ENCODE measurements at places on chromosomes 16 and 17.

DNA sequence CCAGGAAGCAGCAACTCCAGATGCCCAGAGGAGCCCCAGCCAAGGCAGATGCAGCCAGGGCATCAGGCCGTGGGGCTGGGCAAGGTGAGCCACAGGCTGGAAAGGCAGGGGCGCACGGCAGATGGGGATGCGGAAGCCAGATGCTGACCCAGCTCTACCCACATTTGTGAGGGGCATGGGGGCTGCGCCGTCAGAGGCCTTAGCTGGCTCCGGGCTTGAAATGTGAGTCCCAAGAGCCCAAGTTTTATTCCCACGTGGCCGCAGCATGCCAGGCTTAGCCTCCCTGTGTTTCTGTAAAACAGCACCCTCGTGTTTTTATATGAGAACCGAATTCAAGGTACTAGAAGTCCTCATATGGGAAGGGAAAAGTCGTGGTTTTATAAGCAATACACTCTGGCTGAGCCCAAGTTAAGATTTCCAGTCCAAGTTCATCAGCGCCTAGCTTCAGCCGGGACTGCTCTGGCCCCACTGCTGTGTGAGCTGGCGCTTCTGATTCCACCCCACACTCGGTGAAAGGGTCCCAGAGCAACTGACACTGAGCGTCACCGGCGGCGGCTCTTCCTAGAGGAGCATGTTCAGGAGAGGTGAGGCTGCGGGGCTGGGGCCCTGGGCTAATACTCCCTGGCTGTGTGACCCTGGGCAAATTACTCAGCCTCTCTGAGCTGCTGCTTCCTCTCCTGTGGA is 6.7 kb upstream of the C16orf95 start:
- DNase-seq = no peak

DNA sequence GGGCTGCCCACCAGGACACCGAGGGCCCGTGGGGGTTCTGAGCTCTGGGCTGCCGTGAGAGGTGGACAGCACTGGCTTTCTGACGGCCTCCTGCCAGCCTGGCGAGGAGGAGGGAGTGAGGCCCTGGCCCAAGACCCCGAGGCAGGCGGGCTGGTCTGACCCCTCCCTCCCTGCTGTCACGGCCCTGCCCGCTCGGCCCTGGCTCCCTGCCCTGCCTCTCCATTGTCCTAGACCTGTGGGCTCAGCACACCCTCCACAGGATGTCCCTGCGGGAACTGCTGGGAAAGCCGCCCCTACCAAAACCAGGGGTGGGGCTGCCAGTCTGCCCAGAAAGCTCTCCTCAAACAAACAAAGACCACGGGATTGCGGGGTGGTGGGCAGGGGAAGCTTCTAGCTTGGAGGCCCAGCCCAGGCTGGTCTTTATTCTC is 20.7 kb downstream of the SPNS2 start:
- DNase-seq = no peak

- no peak for DNase-seq
These were observed 45.0 kb downstream of the SYNRG start for GRCh38 chr17:37564252-37564651.

GRCh38 chr17:39944393-39944711 is 16.8 kb downstream of the LRRC3C start:
- DNase-seq = no peak

DNA sequence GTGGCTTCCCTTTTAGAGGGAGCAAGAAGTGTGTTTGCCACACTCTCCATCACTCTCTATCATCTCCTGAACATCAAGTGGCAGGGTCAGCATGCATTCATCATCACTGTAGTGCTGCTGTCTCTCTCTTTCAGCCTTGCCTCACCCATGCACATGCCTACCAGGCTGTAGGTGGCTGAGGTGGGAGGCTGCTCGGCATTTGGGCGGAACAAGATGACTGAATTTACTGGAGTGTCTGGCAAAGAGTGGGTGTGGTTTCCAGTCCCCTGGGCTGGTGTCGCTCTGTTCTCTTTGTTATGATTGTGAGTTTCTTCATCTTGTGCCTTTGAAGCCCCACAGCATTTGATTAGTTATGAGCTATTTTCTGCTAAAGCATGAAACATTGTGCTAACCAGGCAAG is 541.9 kb upstream of the EEF2KMT start:
- no peak for DNase-seq

- no peak for DNase-seq
These were observed 25.5 kb upstream of the TBX4 start for GRCh38 chr17:61426482-61427304.

DNA sequence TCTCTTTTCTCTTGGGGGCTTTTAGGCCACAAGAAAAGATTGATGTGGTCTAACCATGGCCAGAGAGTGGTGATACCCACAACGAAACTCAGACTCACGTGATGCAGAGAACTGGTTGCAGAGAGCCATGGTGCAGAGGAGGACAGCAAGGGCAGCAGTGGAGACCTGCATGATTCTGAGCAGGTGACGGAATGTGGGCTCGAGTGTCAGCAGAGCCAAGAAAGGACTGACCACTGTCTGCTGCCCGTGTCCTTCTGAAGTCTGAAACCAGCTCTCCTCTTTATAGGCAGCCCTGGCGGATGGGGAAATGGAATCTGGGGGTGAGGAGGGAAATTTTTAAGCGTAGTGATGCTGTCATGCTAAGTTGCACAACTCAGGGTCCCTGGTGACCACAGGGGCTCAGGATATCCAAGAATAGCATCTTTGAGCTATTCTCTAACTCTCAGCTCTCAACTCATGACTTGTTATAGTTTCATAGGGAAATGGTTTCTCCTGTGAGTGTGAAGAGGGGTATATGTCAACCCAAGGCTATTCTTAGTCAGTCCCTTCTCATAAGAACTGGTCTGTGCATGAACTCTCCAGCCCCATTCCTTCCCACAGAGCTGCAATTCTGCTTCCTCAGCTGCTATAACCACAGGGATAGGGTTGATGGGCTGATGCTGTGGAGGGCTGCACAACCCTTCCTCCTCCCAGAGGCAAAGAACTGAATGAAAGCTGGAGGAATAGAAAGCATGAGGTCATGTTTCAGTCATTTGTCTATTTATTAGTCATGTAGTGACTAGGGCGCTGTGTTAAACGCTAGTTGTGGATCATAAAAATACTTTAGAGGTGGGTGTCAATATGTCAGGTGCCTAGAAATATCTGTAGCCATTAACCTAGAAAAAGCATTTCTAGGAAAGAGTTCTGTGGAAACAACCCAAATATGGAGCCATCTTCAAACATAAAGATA is at the start of gene CCL3:
TSS of gene CCL3 (minus strand) at position 256 of the 949 bp plus-strand sequence. CDS start at position 171, 85 bp downstream.
- no peak for DNase-seq

- no peak for DNase-seq
These were observed 17.7 kb downstream of the BRD7 start for GRCh38 chr16:50351116-50351515.

DNA sequence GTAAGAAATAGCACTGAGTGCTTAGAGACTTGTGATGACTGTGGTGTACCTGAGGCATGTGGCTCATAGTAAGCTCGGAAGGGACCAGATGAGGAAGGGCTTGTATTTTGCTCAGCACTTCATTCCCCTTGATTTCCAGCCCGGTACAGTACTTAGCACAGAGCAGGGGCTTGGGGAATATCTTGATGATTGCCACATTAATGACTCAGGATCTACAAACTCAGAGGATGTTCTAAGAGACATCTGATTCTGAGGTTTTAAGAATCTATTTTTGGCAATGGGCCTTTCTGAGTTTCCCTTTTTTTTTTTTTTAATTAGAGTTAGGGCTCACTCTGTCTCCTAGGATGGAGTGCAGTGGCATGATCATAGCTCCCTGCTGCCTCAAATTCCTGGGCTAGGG is 9.1 kb downstream of the ASPHD1 start:
- no peak for DNase-seq

DNA sequence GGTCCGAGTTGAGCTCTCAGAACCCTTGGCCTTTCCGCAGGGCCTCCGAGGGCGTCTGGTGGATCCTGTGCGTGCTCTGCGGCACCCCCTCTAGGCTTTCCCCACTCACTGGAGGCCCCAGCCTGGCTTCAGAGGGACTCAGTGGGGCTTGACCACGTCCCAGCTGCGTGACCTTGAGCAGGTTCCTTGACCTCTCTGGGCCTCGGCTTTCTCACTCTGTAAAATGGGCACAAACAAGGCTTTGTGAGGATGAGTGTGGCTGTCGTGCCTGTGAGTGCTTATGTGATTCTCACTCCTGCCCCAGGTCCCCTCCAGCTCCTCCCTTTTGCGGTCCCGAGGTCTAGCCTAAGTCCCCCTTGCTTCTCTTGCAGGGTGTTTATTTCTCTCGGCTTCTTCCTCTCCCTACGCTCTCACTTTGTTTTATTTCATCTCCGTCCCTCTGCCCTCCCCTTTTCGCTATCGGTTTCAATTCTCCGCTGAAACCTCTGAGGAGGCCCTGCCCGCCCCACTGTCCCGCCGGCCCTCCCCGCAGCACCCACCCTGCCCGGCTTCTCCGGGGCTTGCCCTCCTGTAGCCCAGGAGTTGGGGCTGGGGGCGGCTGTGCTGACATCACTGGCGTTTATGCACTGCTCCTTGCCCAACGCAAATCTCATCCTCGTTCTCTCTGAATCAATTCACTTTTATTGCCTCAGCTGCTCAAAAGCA is 82.3 kb upstream of the CBX4 start:
- DNase-seq = no peak

DNA sequence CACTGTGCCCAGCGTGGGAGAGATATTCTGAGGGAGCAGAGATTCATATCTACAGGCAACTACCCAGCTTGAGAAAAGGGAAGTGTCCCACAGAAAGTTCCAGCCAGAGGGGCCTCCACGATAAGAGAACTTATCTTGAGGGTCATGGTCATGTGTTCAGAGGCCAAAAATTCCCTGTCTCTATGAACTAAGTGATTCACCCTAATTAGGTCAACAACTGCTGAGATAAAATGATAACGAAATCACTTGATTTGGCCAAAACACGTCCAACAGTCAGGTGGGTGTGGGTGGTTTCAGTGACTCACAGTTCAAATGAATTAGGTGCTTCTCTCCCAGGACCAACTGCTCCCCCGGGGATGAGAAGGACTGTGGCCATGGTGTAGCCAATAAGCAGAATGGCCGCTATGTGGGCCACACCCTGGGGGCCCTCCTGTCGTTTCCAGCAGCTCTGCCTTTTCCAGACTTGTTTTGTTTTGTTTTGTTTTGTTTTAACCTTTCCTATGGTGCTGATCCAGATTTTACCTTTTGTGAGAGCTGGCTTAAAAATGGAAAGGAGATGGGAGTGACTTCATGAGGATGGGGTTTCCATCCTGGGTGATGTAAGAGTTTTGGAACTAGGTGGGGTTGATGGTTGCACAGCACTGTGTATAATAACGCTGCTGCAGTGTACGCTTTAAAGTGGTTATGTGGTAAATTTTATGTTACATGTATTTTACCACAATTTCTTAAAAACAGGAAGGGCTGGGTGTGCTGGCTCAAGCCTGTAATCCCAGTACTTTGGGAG is 8.7 kb downstream of the DNAI2 start:
- peak; percentile 87 for DNase-seq

- no peak for DNase-seq
These were observed 424 bp downstream of the MON1B start for GRCh38 chr16:77191259-77191969.

DNA sequence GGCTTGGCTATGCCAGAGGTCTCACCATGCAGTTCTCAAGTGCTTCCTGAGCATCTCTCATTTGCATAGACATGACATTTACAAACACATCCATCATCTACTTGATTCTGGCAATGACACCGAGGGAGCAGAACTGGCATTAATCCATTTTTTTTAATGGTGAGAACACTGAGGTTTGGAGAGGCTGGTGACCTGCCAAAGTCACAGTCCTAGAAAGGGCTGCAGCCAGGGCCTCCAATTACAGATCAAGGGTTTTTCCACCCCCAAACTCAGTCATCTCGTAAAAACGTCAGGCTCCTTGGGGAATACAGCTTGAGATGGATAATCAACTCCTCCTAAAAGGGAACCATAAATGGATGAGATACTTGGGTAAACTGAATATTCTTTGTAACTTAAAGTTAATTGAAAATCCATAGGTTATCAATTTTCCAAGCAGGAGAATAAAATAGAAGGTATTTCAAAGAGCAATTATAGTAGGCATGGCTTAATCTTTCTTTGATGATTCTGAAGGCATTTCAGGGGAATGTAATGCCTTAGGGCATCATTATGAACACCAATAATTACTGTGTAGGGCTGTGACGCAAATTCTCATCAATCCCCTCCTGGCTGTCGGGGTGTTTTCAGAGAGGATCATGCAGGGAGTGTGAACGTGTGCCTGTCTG is 9.4 kb upstream of the MEOX1 start:
- DNase-seq = no peak

GRCh38 chr16:5354645-5355044 is 257.1 kb upstream of the EEF2KMT start:
- DNase-seq = no peak

GRCh38 chr17:17722081-17722905 is 41.0 kb downstream of the RAI1 start:
- no peak for DNase-seq

DNA sequence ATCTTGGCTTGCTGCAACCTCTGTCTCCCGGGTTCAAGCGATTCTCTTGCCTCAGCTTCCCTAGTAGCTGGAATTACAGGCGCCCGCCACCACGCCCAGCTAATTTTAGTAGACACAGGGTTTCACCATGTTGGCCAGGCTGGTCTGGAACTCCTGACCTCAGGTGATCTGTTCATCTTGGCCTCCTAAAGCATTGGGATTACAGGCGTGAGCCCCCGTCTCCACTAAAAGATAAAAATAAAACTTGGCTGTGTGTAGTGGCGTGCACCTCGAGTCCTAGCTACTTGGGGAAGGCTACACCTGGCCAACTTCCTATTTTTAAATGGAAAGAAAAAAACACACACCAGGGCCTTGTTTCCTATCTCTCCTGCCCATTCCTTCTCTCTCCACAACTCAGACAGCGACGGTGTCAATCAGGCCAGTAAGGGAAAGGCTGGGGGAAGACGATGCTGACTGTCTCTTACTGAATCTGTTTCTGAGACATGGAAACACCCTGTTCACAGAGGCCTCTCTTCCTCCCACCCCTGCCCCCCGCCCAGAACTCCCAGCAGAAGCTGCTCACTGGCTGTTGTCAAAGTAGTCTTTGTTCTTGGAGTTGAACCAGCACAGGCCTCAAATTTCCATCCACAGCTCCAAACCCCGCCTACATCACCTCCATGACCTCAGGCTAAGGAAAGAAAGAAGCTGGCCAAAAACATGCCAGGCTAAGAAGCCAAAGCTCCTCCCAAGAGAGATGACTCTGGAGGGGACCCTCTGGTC is 96.6 kb downstream of the NXN start:
- no peak for DNase-seq

- DNase-seq = peak; percentile 91
These were observed at the start of gene KRABD2 for GRCh38 chr17:8376271-8377067. Gene KRABD2, minus strand, starts transcription at chr17:8376704.

DNA sequence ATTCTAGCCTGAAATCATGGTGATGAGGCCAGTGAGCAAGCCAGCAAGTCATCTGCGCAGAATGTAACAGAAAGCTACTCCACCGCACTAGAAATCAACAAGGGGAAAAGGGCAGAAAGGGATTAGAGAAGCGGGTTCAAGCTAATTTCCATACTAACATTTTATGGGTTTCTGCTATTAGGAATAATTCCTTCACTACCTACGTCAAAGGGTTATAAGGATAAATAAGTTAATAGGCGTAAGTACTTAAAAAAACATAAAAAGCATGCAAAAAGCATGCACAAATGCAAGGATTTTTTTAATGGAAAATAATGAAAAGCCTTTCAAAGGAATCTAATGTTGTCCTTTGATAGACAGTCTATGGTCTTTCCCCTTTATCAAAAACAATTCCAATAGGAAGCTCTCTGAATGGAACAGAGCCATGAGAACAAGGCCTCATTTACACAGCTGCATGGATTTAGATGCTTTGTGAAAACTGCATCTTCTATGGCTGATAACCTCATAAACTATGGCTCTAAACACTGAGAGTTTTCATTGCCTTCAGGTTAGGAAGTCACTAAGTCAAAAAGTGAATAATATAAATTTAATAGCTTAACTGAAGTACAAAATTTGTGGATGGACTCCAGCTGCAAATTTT is 5.6 kb downstream of the EMC8 start:
- DNase-seq = no peak

Measured in erythroblast (primary cell).